ENCODE measurements at places on chromosomes 4 and X. TPM values are rescaled to one million over a fixed set of nuclear protein-coding genes. Genes with fewer than 3 reads are reported as not detected.

DNA sequence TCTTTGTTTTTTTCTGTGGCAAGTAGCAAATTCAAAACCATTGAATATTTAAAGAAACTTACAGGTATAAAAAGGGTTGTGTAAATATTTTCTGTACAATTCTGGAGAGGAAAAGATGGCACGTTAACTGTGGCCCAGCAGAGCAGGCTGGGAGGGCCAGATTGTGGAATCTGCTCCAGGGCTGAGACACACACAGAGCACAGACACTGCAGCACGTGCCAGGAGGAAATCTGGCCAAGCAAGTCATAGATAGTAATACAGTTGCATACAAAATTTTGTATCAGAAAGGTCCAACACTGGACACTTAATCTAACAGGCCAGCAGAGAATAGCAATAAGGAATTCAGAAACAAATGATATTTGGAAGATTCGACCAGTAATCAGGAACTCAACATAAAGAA is 763.7 kb downstream of the PDHA2 start:
- H3K36me3 ChIP-seq, result no peaks in the 10 kb centered on the region
- H3K4me1 ChIP-seq, result no peaks in the 10 kb centered on the region
- H3K27me3 ChIP-seq, result no peaks in the 10 kb centered on the region
- no peak for DNase-seq
- no peak overlapping the region for H3K27ac ChIP-seq

- H3K27ac ChIP-seq, result no peak overlapping the region
- H3K36me3 ChIP-seq, result no peaks in the 10 kb centered on the region
- H3K4me1 ChIP-seq, result no peaks in the 10 kb centered on the region
- no peaks in the 10 kb centered on the region for H3K27me3 ChIP-seq
- no peak overlapping the region for H3K4me3 ChIP-seq
- DNase-seq, result peak; percentile 58
These were observed 27.1 kb downstream of the CFAP299 start for GRCh38 chr4:80362578-80363181.

GRCh38 chrX:65838674-65839073 is 171.2 kb downstream of the MSN start:
- no peak overlapping the region for H3K27ac ChIP-seq
- H3K27me3 ChIP-seq, result no peaks in the 10 kb centered on the region
- DNase-seq, result no peak
- H3K36me3 ChIP-seq, result no peaks in the 10 kb centered on the region

DNA sequence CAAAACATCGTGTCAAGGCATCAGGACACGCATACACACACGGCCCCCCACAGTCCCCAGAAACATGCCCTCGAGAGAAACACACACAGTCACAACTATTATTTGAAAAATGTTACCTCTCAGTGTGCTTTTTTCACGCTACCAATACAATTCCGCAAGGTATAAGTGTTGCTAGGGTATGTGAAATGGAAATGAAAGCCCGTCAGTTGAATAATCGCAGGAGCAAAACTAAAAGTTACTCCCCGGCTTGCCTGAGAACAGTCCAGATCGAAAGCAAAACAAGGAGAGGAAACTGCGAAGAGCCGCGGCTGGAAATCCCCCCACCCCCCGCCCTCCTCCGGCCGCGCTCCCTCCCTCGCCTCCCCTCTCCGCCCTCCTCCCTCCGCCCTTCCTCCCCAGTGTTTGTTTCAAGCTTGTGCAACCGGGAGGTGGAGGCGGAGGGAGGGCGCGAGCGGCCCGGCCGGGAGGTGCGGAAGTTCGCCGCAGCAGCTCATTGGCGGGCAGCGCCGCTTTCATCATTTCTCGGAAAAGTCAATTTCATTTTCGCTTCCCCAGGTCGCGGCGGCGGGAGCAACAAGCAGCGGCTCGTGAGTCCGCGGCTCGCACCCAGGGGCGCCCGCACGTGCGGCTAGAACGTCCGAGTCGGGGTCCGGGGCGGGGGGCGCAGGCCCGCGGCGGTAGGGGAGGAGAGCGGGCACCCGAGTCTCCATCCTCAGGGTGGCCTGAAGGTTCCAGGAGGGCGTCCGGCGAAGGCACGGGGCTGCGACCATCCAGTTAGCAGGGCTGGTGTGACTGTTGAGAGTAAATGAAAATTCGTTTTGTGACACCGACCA is at the start of gene IRF2:
IRF2 (minus strand) TSS at position 288 of the 833 bp plus-strand sequence. CDS start 45,486 bp downstream, outside the sequence.
- DNase-seq, result peak; percentile 98
- H3K4me3 ChIP-seq, result peak within 1 kb of the TSS; percentile 92
- H3K4me1 ChIP-seq, result no peaks in the 10 kb centered on the region

GRCh38 chr4:13302876-13303275 is 181.3 kb downstream of the RAB28 start:
- no peaks in the 10 kb centered on the region for H3K27me3 ChIP-seq
- no peak overlapping the region for H3K4me3 ChIP-seq

DNA sequence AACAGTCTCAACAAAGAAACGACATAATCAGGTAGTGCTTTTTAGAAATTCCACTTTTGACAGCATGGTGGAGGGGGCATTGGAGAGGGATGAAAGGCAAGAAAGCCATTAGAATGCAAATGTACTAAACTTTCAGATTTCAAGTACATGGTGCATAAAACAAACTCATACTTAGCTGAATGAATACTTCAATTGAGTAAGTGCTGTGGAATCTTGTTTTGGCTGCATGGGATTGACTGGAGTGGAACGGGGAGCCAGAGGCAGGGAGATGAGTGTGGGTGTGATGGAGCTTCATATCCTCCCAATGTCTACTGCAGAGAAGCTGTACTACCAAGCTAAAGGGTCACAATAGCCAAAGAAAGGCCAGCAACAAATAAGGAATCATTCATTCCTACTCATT is 52.4 kb downstream of the USP46 start:
- H3K4me3 ChIP-seq, result no peak overlapping the region
- no peak for DNase-seq
- H3K36me3 ChIP-seq, result peaks cover 1% of the 10 kb centered on the region
- no peak overlapping the region for H3K27ac ChIP-seq
- no peaks in the 10 kb centered on the region for H3K27me3 ChIP-seq
- H3K4me1 ChIP-seq, result no peaks in the 10 kb centered on the region

- DNase-seq, result no peak
- H3K36me3 ChIP-seq, result no peaks in the 10 kb centered on the region
- no peak overlapping the region for H3K4me3 ChIP-seq
- no peaks in the 10 kb centered on the region for H3K4me1 ChIP-seq
- H3K27ac ChIP-seq, result no peak overlapping the region
- H3K27me3 ChIP-seq, result no peaks in the 10 kb centered on the region
These were observed 8.5 kb downstream of the CD40LG start for GRCh38 chrX:136656361-136656964.

DNA sequence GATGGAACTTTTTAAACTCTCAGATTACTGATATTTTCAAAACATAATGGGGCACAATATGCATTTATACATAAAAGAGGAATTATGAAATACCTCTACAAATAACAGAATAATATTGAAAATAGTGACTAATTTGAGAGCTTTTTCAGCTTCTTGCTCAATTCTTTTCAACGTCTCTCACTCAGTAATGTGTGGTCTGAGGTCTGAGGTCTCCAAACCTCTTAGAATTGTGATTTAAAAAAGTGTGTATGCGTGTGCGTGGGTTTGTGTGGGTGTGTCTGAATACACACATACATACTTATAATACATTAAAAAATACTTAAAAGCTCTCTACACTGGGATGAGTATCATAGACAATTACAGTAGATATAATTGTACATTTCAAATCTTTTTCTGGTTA is 7.9 kb downstream of the NDNF start:
- no peaks in the 10 kb centered on the region for H3K36me3 ChIP-seq
- no peak overlapping the region for H3K4me3 ChIP-seq
- H3K27ac ChIP-seq, result no peak overlapping the region
- no peaks in the 10 kb centered on the region for H3K27me3 ChIP-seq

DNA sequence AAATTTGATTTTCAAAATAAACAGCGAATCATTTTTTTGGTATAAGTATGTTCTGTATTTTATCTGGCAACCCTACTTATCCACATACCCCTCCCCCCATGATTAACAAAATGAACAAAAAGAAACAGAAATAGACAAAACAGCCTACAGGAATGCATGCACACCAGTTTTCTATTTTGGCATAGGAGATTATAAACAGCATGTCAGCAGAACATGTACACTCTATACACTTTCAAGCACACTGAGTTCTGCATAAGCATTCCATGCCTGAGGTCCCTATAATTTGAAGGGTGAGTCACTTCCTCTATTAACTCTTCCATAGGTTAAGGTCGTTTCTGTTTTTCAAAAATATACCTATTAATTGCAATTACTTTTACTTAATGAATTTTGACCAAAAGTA is 28.0 kb upstream of the ZNF280C start:
- no peaks in the 10 kb centered on the region for H3K36me3 ChIP-seq
- no peaks in the 10 kb centered on the region for H3K4me1 ChIP-seq
- H3K4me3 ChIP-seq, result no peak overlapping the region
- H3K27ac ChIP-seq, result no peak overlapping the region
- no peak for DNase-seq
- H3K27me3 ChIP-seq, result no peaks in the 10 kb centered on the region

- no peak overlapping the region for H3K4me3 ChIP-seq
- H3K27ac ChIP-seq, result no peak overlapping the region
- DNase-seq, result no peak
These were observed 28.4 kb downstream of the ZNF630 start for GRCh38 chrX:48043056-48043455.

DNA sequence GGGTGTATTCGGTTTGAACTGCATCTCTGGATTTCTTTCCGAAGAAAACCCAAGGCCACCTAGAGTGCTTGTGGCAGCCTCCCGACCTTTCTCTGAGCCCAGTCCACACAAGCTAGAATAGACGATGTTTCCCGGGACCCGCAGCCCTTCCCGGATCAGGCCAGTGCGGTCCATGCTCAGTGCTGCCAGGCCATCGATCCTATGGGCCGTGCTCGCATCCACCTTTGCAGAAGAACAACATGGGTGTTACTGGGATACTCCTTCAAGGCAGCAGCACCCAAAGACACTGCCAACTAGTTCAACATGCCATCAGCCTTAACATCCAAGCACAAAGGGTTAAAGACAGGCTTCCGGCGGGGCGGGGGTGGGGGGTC is 22.8 kb downstream of the BCOR start:
- H3K27ac ChIP-seq, result no peak overlapping the region
- H3K27me3 ChIP-seq, result no peaks in the 10 kb centered on the region
- no peak for DNase-seq
- H3K4me3 ChIP-seq, result no peak overlapping the region

DNA sequence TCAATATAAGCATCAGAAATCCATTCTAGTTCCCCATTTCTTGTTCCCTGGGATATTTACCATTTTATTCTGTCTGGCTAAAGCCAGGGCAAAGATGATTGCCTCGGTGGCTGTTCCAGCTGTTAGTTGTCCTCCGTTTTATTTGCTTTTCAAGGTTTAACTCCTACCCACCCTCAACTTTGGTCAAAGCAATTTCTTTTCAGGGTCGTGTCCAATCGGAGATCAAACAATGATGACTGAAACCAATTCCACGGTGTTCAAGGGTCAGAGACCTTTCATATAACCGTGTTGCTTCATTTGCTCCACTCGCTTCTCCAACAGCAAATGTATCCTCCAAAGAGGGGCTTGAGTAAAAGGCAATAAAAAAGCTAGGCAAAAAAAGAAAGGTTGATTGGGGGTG is 193.5 kb upstream of the FTHL17 start:
- no peak overlapping the region for H3K27ac ChIP-seq
- H3K36me3 ChIP-seq, result no peaks in the 10 kb centered on the region
- H3K4me3 ChIP-seq, result no peak overlapping the region
- H3K27me3 ChIP-seq, result no peaks in the 10 kb centered on the region

- DNase-seq, result no peak
- H3K27ac ChIP-seq, result no peak overlapping the region
- H3K36me3 ChIP-seq, result no peaks in the 10 kb centered on the region
- no peaks in the 10 kb centered on the region for H3K4me1 ChIP-seq
- H3K4me3 ChIP-seq, result no peak overlapping the region
- no peaks in the 10 kb centered on the region for H3K27me3 ChIP-seq
These were observed 74.7 kb downstream of the HCCS start for GRCh38 chrX:11185861-11186260.

DNA sequence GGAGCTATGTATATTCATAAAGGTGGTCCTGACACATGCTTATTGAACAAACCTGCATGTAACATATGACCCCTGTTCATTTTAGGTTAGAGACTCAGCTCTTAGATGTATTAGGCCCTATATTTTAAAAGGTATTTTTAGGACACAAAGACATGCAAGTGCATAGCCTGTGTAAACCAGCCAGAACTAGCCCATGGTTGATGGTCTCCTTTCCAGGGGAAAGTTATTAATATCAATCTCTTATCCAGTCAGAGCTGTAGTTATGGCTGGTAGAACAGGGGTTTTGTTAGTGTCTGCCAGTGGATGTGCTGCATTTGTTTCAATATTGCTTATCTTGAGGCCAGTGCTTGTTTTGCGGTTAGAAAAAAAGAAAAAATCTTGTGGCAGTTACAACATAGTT is 488.6 kb downstream of the KCTD8 start:
- H3K27me3 ChIP-seq, result no peaks in the 10 kb centered on the region
- H3K4me3 ChIP-seq, result no peak overlapping the region
- no peaks in the 10 kb centered on the region for H3K36me3 ChIP-seq
- no peak for DNase-seq
- H3K4me1 ChIP-seq, result no peaks in the 10 kb centered on the region

GRCh38 chr4:77586951-77587383 is 18.7 kb upstream of the CXCL13 start:
- DNase-seq, result peak; percentile 30
- H3K4me1 ChIP-seq, result no peaks in the 10 kb centered on the region
- H3K27me3 ChIP-seq, result peaks cover 4% of the 10 kb centered on the region
- no peaks in the 10 kb centered on the region for H3K36me3 ChIP-seq

DNA sequence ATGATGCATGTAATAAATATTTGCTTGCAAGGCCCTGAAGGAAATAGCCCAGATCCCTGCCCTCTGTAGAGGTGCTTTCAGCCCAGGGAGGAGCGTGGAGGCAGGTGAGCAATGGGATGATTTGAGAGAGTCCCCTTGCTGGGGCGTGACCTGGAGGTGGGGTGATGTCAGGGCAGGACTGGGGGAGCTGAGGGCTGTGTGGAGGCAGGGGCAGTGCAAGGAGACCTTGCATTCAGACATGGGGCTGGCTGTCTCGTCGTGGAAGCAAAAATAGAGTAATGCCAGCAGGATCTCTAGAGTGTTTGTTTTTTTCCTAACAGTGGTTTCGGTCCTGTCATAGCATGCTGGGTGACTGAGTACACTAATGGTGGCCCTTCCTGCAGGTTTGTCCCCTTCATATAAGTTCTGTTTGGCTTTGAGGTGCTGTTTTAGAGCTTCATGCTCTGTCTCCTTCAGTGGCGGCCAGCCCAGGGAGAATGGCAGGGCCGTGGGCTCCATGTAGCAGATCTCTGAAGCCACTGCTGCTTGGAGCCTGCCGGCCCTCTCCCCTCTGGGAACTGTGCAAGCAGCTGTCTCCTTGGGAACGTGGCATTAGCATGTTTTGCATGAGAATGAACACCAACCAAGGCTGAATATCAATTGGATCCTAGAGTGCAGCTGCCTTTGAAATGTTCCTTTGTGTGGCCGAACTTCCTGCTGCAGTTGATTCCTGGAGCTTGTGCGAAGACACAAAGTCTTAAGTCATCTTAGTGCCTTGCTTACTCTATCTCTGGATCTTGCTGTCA is 39.3 kb upstream of the CLDN34 start:
- H3K4me3 ChIP-seq, result no peak overlapping the region
- no peak overlapping the region for H3K27ac ChIP-seq
- no peak for DNase-seq
- H3K4me1 ChIP-seq, result no peaks in the 10 kb centered on the region
- no peaks in the 10 kb centered on the region for H3K36me3 ChIP-seq
- no peaks in the 10 kb centered on the region for H3K27me3 ChIP-seq

GRCh38 chr4:41258783-41259182 is 2.1 kb downstream of the UCHL1 start:
- peak; percentile 72 for DNase-seq
- no peaks in the 10 kb centered on the region for H3K4me1 ChIP-seq
- H3K36me3 ChIP-seq, result peaks cover 3% of the 10 kb centered on the region
- no peak overlapping the region for H3K27ac ChIP-seq
- H3K4me3 ChIP-seq, result peak overlapping the region; percentile 73

Gene MTCP1
- total RNA-seq, result 16.0 TPM

Gene TSPAN7
- total RNA-seq, result not detected

Gene CASP3
- 26.4 TPM for total RNA-seq

Gene GYPE
- 1.3 TPM for total RNA-seq

Gene GAGE13
- not detected for total RNA-seq

Gene MAP7D3
- total RNA-seq, result 19.0 TPM
